ENCODE measurements at places on chromosomes 16 and 17. TPM values are rescaled to one million over a fixed set of nuclear protein-coding genes. Genes with fewer than 3 reads are reported as not detected.
A peak's percentile ranks its signal among the peaks of the same experiment; 100 is the strongest.

- no peaks in the 10 kb centered on the region for H3K4me1 ChIP-seq
- H3K4me3 ChIP-seq: no peak overlapping the region
- no peak overlapping the region for H3K27ac ChIP-seq
- H3K27me3 ChIP-seq: no peaks in the 10 kb centered on the region
- no peak for DNase-seq
These were observed 27.1 kb downstream of the MEOX1 start for GRCh38 chr17:43634591-43635125.

The ZNF213 gene
- total RNA-seq: 8.4 TPM

GRCh38 chr16:1708768-1709180 lies 2.8 kb downstream of the MAPK8IP3 start:
- H3K27ac ChIP-seq: no peak overlapping the region
- H3K4me3 ChIP-seq: no peak overlapping the region
- no peaks in the 10 kb centered on the region for H3K27me3 ChIP-seq
- H3K36me3 ChIP-seq: no peaks in the 10 kb centered on the region
- no peak for DNase-seq

DNA sequence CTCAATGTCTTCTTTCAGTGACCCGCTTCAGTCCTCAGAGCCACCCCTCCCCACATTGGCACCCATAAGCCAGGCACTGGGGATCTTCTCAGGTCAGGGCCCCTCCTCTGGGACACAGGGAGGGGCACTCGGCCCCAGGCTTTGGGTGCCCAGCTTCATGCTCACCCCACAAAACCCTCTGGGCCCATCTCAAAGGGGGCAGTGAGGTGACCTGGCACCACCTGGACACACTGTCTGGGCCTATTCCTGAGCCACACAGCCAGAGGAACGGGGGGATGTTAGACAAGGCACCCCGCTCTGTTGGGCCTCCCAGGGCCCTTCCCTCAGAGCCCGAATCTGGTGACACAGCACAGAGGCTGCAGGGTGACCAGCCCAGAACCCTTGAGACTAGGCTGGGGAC lies 36.1 kb downstream of the TNFRSF13B start:
- no peaks in the 10 kb centered on the region for H3K4me1 ChIP-seq
- no peak overlapping the region for H3K27ac ChIP-seq
- DNase-seq: no peak
- H3K27me3 ChIP-seq: no peaks in the 10 kb centered on the region
- no peaks in the 10 kb centered on the region for H3K36me3 ChIP-seq

The CACNA1H gene
- 14.0 TPM for total RNA-seq

The HBA1 gene
- 159 TPM for total RNA-seq

The NPIPB9 gene
- 1.2 TPM for total RNA-seq

DNA sequence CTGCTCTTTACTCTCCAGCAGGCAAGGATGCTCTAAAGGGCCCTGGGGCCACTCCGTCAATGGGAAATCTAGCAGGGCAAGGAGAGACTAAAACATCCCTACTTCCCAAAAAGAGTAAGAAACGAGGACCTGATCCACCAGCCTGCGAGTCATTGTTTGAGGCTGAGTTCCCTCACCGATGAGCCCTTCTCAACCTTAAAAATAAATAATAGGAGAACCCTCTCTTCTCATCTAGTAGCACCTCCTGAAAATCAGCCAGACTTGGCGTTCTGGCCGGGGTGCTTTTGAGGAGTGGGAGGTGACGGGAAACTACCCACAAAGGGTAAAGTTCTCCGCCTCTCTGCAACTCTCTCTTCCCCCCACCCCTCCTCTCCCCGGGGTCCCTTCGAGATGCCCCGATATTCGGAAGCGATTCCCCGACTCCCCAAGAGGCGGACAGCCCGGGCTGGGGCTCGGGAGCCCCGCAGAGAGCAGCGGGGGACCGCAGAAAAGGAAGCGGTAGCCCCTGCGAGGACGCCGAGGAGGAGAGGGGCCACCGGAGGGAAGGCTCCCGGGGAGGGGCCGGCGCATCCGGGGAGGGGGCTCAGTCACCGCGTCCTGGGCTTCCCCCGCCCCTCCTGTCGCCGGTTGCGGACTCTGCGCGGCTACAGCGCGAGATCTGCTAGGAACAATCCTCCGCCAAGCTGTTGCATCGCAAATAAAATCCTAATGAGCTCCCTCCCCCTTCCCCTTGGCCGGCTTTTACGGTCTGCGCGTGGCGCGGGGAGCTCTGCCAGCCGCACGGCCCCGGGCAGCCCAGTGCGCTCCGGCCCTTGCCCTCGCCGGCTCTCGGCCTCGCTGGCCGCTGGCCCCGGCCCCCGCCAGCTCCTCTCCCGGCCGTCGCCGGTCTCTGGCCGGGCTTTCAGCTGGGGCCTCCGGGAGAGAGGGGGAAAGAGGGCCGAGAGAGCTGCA lies 1.3 kb downstream of the HOXB9 start:
- H3K27ac ChIP-seq: no peak overlapping the region
- no peak overlapping the region for H3K4me3 ChIP-seq
- DNase-seq: no peak
- peaks cover 27% of the 10 kb centered on the region for H3K4me1 ChIP-seq
- no peaks in the 10 kb centered on the region for H3K36me3 ChIP-seq

The HOXB4 gene
- total RNA-seq: 4.5 TPM

DNA sequence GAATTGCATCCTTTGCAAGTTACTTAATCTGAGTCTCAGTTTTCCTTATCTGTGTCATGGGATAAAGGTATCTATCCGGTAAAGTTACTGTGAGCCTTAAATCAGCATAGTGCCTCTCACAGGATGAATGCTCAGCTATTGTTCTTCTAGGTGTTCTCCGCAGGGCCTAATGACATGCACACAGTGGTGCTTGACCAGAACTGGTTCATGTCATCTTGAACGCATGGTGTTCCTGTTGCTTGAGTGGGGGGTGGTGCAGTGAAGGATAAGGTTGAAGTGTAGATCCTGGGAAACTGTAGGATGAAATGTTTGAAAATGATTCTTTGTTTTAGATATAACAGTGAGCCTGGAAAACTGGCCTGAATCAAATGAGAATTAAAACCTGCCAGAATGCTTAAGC lies 4.0 kb downstream of the KRT40 start:
- H3K4me1 ChIP-seq: no peaks in the 10 kb centered on the region
- H3K27ac ChIP-seq: no peak overlapping the region
- no peaks in the 10 kb centered on the region for H3K36me3 ChIP-seq

The OTOP2 gene
- not detected for total RNA-seq

DNA sequence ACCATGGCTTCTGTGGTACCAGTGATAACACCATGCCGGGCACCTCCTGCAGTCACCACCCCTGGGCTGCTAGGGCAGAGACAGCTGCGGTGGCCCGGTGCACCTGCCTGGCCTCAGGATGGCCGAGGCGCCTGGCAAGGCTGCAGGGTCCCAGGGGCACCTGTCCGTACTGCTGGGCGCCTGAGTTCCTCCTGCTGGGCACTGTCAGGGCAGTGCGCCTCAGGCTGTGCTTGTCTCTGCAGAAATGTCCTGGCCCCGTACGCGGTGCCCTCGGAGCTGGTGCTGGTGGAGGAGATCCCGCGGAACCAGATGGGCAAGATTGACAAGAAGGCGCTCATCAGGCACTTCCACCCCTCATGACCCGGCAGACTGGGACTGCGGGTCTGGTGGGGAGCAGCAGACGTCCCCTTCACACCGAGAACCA lies 17.7 kb upstream of the CDH15 start:
- H3K4me3 ChIP-seq: no peak overlapping the region
- no peak overlapping the region for H3K27ac ChIP-seq
- H3K4me1 ChIP-seq: peaks cover 14% of the 10 kb centered on the region

The DOC2A gene
- total RNA-seq: 2.5 TPM

DNA sequence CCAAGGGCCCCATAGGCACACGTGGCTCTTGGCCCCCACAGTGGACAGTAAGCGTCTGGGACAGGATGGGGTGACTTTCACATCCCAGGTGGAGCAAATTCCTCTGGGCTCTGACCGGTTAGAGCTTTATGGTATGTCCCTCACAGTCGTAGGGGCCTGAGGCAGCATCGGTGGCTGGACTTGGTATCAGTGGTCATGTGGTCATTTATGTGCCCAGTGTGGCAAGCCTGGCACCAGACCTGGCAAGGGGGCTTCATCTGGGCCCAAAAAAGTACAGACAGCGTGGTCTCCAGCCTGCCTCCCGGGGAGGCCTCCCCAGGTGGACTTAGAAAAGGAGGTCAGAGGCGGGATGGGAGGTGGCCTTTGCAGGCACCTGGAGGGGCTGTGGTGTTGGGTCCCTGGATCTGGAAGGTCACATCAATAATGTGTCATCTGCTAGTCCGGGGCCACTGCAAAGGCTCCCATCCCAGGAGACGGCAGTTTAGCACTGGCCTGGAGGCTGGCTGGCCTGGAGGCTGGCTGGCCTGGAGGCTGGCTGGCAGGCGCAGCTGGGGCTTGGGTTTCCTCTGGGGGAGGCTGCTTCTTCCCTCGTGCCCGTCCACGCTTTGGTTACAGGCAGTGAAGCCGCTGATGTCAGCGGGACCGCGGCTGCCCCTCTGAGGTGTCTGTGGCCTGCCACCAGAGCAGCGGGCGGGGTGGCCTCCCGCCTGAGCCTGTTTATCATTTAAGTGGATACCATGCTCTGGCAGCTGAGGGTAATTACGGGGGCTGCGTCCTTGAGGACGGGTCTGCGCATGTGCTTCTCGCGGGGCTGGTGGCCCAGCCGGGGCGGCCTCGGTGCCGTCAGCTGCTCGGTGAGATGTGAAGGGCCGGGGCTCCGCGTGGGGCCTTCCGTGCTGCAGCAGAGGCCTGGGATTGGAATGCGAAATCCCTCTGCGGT lies 20.7 kb upstream of the CBX4 start:
- no peaks in the 10 kb centered on the region for H3K36me3 ChIP-seq
- no peak overlapping the region for H3K27ac ChIP-seq
- H3K4me3 ChIP-seq: no peak overlapping the region
- DNase-seq: no peak
- peaks cover 66% of the 10 kb centered on the region for H3K27me3 ChIP-seq

DNA sequence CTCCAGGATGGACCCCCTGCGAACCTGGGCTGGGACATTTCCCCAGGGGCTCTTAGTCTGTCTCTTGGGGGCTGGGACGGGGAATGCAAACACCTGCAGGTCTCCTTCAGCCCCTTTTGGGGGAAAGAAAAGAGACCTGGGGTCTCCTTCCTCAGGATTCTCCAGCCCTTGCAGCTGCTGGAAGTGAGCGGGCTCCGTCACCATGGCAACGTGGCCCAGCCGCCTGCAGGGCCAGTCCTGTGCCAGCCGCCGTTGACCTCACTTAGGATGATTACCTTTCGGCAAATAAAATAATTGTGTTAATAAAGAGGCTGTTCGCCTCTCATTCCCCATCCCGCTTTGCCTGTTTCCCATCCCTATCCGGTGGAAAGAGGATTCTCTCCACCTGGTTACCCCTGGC lies 25.7 kb downstream of the MRM1 start:
- no peak overlapping the region for H3K4me3 ChIP-seq
- no peaks in the 10 kb centered on the region for H3K36me3 ChIP-seq
- no peaks in the 10 kb centered on the region for H3K27me3 ChIP-seq

- peak overlapping the region; percentile 81 for H3K27ac ChIP-seq
- no peaks in the 10 kb centered on the region for H3K27me3 ChIP-seq
- H3K36me3 ChIP-seq: no peaks in the 10 kb centered on the region
- H3K4me1 ChIP-seq: peaks cover 2% of the 10 kb centered on the region
These were observed 23.6 kb upstream of the ABR start for GRCh38 chr17:1203111-1203966.

- H3K4me3 ChIP-seq: no peak overlapping the region
- no peak overlapping the region for H3K27ac ChIP-seq
- H3K4me1 ChIP-seq: no peaks in the 10 kb centered on the region
- DNase-seq: no peak
These were observed 22.7 kb upstream of the KIF19 start for GRCh38 chr17:74303305-74303704.

GRCh38 chr17:9907883-9908648 lies 3.0 kb upstream of the RCVRN start:
- peaks cover 33% of the 10 kb centered on the region for H3K27me3 ChIP-seq
- H3K27ac ChIP-seq: no peak overlapping the region
- H3K36me3 ChIP-seq: no peaks in the 10 kb centered on the region
- no peaks in the 10 kb centered on the region for H3K4me1 ChIP-seq

The RASL10B gene
- 0.82 TPM for total RNA-seq
